ENCODE measurements at places on chromosomes 4 and X.

GRCh38 chr4:147366164-147366563, 114.7 kb upstream of the EDNRA start:
- DNase-seq, result no peak

- no peak for DNase-seq
Measured at GRCh38 chrX:41095908-41096307, 10.7 kb downstream of the USP9X start.

- DNase-seq, result peak; percentile 34
Measured at GRCh38 chr4:6221851-6222760, 21.8 kb upstream of the JAKMIP1 start.

DNA sequence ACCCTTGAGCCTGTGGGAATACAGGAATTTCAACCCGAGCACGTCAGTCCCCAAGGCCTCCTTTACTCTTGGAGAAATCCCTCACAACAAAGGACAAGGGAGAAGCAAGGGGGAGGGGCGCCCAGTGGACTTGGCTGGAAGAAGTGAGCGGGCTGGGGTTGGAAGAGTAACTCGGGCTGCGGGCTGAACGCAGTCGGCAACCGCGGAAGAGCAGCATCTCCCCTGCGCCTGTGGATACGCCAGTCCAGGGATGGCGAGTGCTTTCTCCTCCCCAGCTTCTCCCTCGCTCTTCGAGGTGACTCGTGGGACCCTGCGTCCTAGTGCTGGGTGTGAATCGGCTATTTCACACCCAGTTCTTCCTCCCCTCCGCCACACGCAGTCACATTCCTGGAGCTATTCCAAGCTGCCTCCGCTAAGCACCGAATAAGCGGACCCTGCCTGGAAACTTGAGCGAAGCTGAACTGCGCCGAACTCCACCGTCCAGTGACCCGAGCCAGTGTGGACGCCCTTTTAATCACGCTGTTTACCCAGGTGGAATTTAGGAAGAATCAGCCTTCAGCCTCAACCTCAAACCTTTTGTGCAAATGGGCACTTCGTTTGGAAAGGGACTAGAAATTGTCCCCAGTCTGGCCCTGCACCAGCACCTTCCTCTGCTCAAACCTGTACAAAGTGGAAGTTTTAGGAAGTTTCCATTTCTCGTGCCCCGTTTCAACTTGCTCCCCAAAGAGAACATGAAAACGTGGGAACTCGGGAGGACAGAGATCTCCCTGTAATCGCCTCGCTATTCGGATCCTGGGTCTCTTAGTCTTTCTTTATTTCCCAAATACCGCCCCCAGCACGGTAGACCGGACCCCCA, 64.3 kb upstream of the WDR17 start:
- DNase-seq, result peak; percentile 6

DNA sequence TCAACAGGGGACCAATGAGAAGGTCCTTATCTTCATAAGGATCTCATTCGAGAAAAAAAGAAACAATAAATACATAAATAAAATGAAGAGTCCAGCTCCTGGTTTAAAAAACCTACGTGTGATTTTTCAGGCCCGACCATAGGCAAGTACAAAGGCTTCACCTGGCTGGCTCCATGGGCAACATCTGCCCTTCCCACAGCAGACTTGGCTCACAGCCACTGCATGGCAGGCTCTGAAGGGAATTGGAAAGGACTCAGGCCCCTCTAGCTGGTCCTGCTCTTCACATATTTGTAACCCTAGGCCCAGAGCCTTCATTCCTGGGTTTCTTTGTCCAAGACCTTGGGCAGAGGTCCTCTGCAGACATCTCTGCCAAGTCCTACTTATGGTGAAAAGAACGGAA, 228.1 kb downstream of the QDPR start:
- no peak for DNase-seq

DNA sequence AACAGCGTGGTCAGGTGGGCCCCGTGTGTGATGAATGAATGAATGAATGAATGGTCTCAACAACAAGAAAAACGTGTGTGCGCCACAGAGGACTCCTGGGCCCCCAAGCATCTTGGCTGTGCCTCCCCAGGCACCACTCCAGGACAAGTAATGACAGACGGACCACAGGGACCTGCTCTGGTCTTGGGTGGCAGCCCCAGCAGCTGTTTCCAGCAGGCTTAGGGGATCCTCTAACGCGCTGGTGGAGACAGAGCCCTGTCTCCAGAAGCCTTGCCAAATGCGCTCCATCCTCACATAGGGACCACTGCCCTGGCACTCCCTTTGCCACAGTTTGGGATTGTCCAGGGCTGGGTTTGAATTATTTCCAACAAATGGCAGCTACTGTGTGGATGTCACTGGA, 39.1 kb downstream of the PSAPL1 start:
- DNase-seq, result no peak

DNA sequence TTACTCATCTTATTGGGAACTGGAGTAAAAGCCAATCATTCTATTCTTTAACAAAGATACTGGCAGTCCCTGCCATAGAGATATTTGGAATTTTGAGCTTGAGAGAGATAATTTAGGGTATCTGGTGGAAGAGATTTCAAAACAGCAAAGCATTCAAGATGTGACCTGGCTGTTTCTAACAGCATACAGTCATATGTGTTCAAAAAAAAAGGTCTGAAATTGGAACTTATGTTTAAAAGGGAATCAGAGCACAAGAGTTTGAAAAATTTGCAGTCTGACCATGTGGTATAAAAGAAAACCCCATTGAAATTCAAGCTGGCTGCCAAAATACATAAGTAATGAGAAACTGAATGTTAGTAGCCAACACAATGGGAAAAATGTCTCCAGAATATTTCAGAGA, 42.2 kb downstream of the UGT2B10 start:
- DNase-seq, result no peak

DNA sequence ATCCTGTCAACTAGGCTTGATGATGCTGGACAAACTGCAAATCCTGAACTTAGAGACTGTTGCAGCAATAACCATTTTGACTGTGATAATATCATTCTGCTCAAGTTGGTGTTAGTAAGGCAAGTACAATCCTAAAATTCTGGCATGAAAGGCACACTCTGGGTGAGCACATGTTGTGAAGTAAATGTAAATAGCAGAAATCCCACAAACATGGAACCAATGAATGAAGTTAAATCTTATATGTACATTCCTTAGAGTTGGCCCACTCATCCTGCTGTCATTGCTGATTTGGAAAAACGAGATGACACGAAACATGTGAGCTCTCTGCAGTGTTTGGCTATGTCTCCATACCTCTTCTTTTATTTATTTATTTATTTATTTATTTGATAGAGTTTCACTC, 21.0 kb downstream of the RBM47 start:
- DNase-seq, result no peak

DNA sequence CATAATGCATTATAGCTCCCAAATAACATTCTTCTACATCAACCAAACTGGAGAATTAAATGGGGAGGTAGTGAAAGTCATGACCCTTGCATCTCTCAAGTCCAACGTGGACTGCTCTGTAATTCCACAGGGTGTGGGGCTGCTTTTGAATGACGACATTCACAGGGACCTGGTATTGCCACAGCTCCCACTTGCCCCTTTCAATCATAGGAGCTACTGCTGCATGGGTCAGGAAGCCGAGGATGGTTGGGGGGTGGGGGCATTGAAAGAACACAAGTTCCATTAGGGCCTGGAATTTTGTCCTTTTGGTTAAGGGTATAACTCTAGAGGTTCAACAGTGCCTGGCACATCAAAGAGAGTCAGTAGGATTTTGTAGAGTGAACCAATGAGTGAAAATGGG, 7.4 kb upstream of the CT55 start:
- no peak for DNase-seq

GRCh38 chr4:26179316-26179760, 141.5 kb upstream of the RBPJ start:
- no peak for DNase-seq

GRCh38 chr4:101102114-101102742, 245.1 kb downstream of the PPP3CA start:
- no peak for DNase-seq

DNA sequence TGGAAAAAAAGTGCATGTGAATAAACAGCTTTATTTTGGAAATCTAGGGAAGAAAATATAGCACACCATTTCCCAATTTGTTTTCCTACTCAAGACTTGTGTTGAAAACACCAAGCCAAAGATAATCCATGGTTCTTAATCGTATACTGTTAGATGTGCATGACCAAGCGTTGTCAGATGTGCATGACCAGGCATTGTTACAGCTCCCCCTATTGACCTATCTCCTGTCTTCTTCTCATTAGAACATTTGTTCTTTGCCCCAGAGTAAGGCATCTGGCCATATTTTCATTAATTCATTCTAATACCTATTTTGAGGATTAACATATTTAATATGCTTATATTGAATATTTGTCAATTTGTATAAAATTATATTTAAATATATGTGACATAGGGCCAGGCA, 14.4 kb upstream of the VCX start:
- DNase-seq, result no peak

DNA sequence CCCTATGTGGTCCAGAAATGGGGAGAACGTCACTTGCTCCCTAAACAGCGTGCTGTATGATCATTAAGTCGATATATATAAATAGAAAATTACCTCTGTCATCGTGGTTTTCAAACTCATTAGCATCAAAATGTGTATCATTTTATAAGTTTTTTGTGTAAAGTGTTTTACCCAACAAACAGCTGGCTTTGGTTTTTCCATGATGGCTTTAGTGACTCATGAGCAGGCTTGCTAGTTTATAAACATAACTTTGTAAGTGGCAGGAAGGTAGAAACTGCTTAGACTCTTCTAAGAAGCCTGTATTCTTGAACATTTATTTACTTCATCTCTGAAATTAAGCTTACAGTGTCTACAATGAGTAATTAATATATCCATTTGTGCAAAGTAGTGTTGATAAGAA, 108.4 kb upstream of the DIPK2B start:
- DNase-seq, result no peak

DNA sequence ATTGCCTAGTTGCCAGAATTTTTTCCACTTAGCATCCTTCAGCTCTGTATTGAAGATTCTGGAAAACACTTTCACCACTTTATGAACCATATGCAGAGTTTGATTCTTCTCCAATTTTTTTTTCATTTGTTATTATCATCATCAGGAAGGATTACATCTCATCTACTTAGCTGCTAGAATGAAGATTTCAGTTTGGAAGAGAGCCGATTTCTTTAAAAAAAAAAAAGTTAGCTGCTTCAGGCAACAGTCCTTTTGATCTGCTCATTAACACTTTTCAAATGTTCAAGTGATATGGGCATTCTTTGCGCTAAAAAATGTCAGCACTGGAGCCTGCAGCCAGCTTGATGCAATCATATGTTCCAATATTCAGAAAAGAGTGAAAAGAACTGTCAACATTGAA, 76.2 kb downstream of the ANTXR2 start:
- DNase-seq, result no peak

- DNase-seq, result no peak
Measured at GRCh38 chr4:140100771-140101170, 53.2 kb downstream of the MAML3 start.

- DNase-seq, result no peak
Measured at GRCh38 chr4:113955948-113956347, 23.5 kb downstream of the ARSJ start.

GRCh38 chrX:118459494-118459893, 36.1 kb upstream of the DOCK11 start:
- peak; percentile 23 for DNase-seq

DNA sequence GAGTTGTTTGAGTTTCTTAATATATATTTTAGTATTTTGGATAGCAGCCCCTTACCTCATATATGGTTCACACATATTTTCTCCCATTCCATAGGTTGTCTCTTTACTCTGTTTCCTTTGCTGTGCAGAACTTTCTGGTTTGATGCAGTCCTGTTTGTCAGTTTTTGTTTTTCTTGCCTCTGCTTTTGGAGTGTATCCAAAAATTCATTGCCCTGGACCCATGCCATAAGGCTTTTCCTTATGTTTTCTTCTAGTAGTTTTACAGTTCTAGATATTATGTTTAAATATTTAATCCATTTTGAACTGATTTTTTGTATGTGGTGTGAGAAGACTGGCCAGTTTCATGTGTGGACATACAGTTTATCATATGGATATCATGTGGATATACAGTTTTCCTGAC, 58.5 kb upstream of the NUDT6 start:
- no peak for DNase-seq

DNA sequence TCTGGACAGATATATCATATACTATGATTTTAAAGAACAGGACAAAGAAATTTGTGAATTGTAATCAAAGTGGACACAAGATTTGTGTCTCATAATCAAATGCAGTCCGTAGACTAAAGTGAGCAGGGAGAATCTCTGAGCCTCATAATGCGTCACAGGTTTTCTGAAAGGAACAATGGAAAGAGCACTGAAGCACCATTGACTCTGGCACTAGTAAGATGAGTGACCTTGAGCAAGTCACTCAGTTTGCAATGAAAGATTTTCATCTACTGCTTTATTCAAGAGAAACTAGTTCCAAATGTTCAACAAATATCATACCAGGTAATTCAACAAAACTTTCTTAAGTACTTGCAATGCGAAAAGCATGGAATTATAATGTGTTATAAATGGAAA, 315.3 kb downstream of the MAPK10 start:
- no peak for DNase-seq

GRCh38 chr4:113303315-113303714, 253.9 kb downstream of the ANK2 start:
- DNase-seq, result no peak

- DNase-seq, result no peak
Measured at GRCh38 chrX:154125391-154126040, 18.5 kb upstream of the OPN1LW start.

- DNase-seq, result no peak
Measured at GRCh38 chr4:8939840-8940742, 68.5 kb upstream of the HMX1 start.

- no peak for DNase-seq
Measured at GRCh38 chr4:117664706-117665444, 369.4 kb upstream of the NDST3 start.

DNA sequence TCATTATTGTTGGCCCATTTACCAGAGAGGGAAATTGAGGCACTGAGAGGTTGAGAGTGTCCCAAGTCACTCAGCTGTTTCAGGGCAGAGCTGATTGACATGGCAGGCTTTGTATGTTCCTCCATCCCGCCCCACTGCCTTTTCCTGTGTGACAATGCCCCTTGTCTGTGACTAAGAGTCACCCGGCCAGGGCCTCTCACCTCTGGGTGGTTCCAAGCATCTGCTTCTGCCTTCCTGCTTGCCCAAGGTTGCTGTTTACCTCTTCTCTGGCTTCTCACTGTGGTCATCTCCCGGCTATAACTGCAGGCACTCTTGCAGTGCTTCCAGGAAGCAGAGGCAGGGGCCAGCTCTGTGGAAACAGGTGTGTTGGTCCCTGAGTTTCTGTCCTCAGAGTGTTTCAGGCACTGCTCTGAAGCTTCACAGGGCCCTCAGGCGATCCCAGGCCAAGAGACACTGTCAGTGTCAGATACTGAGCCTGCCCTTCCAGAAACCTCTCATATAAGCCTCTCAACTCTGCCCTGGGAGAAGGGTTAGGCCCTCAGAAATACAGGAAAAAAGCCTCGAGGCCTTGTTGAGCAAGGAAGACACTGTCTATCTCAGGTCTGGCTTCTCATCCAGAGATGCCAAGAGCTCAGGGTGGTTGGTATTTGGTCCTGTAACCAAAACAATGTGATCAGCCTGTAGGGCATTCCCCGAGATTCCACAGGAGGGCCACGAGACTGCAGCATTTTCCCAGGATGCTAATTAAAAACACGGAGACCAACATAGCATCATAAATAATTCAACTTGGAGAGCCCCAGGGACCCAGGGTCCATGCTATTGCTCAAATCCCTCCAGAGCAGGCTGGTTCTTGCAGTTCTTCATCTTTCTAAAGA, 42.0 kb upstream of the PROM1 start:
- DNase-seq, result no peak

GRCh38 chr4:61727286-61727685, 527.2 kb downstream of the ADGRL3 start:
- no peak for DNase-seq

GRCh38 chr4:67055319-67055718, 490.0 kb downstream of the CENPC start:
- no peak for DNase-seq

GRCh38 chr4:94515365-94515764, 63.6 kb downstream of the PDLIM5 start:
- no peak for DNase-seq
